ENCODE measurements at places on chromosomes 7 and 10. TPM values are rescaled to one million over a fixed set of nuclear protein-coding genes. Genes with fewer than 3 reads are reported as not detected.

Gene CC2D2B
- total RNA-seq, result not detected

Gene ADARB2
- 0.03 TPM for total RNA-seq

Gene CCL24
- not detected for total RNA-seq

Gene ASB13
- 15.3 TPM for total RNA-seq

Gene FAM237B
- not detected for total RNA-seq

Gene OR2A42
- total RNA-seq, result not detected

Gene NODAL
- not detected for total RNA-seq

Gene ZNF853
- total RNA-seq, result 2.2 TPM

- DNase-seq, result no peak
Measured at GRCh38 chr10:28946479-28946878, 269.2 kb downstream of the BAMBI start.

- no peak for DNase-seq
Measured at GRCh38 chr10:35783305-35783838, 141.3 kb upstream of the FZD8 start.

DNA sequence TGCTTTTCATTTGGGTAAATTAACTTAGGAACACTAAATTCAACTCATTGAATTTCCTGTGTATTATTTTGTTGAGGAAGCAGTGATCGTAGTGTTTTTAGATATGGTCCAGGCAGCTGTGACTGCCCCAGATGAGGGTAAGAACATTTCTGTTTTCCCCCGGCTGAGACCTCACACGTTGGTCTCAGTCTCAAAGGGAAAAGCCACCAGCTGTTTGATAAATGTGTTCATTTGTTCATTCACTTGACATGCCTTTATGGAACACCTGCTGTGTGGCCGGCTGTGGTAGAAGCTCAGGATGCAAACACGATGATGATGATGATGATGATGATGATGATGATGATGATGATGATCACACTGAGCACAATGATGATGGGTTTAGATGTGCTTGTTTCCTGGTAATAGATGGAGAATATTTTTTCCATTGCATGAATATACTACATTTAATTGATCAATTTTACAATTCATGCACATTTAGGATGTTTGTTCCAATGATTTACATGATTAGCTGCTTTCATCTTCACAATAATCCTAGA is 125.6 kb upstream of the ZNF32 start:
- no peak for DNase-seq

- no peak for DNase-seq
Measured at GRCh38 chr10:86293396-86293791, 73.2 kb downstream of the GRID1 start.

DNA sequence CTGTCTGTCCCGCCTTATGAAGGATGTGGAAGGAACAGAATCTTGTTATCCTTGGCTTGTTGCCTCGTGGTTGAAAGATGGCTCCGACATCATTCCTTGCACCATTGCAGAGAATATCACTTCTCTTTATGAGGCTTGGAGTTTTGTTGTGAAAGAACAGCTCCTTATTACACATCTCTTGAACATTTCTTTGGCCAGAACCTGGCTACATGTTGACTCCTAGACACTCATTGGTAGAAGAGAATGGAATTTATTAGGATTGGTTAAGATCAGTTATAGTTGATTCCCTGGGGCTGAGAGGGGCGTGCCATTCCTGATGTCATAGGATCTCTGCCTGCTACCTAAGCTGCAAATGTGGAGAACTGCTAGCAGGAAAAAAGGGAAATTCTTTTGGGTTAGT is 180.5 kb upstream of the CTBP2 start:
- DNase-seq, result no peak

- no peak for DNase-seq
Measured at GRCh38 chr7:151482883-151483710, 36.6 kb downstream of the RHEB start.

DNA sequence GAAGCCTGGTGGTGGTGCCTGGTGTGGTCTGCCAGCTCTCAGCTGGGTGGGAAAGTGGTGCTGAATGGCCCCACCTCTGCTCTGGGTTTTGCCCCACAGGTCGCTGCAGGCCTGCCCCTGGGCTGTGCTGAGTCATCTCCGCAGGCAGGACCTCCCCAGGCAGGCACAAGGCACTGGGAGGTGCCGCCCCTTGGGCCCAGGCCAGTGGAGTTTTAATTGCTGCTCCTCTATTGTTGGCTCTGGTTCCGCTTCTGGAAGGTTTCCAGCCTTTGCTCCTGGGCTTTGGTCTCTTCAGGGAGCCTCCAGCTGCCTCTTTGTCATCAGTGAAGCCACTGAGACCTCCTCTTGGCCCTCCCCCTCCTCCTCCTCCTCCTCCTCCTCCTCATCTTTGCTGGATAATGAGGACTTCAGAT is 180.3 kb upstream of the GRB10 start:
- no peak for DNase-seq

- DNase-seq, result no peak
Measured at GRCh38 chr7:151919595-151919994, 36.7 kb upstream of the GALNTL5 start.

- DNase-seq, result no peak
Measured at GRCh38 chr10:60304829-60305379, 84.8 kb downstream of the ANK3 start.

DNA sequence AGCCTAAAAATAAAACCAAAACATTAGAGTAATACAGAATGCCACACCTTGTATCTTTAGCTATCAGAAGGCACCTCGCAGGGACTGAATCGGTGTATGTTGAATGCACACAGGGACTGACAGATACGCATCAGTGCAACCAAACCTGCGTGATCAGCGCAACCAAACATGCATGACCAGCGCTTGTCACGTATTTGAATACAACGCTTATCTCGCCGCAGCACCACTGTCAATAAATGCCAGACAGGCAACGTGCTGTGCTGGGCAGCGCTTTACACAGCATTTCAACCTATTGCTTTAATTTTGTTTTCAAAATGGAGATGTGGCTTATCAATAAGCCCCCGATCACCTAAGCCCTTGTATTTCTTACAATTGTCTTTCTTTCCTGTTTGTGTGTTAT is 242.4 kb downstream of the SFMBT2 start:
- DNase-seq, result no peak

GRCh38 chr7:53111031-53111430 is 75.6 kb downstream of the POM121L12 start:
- DNase-seq, result no peak

DNA sequence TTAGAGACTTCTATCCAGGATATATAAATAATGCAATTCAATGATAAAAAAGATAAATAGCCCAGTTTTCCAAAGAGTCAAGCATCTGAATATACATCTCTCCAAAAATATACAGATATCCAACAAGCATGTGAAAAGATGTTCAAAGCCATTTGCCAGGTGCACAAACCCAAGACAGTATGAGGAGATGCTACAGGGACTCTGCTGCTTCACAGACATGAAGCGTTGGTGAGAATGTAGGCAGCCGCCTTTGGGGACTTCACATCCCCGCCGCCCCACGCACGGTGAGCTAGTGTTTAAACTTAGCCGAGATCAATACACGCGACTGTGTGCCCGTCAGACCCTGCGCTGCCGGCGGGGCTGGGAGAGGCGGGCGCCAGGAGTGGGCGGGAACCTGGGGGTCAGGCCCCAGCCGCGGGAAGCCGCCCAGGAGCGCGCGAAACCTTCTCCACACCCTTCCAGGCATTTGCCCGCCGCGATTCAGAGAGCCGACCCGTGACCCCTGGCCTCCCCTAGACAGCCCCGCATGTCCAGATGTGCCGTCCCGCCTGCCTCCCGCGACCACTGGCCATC is 927 bp upstream of the ALOX5 start:
- DNase-seq, result no peak

All from activated T-cell treated with anti-CD3 and anti-CD28 coated beads, Interleukin-2, amount 50 U/mL, for 4 hours (primary cell).